Caudate nucleus (tissue), 63 donors: ENCODE measurements at places on chromosomes 6 and 20.

DNA sequence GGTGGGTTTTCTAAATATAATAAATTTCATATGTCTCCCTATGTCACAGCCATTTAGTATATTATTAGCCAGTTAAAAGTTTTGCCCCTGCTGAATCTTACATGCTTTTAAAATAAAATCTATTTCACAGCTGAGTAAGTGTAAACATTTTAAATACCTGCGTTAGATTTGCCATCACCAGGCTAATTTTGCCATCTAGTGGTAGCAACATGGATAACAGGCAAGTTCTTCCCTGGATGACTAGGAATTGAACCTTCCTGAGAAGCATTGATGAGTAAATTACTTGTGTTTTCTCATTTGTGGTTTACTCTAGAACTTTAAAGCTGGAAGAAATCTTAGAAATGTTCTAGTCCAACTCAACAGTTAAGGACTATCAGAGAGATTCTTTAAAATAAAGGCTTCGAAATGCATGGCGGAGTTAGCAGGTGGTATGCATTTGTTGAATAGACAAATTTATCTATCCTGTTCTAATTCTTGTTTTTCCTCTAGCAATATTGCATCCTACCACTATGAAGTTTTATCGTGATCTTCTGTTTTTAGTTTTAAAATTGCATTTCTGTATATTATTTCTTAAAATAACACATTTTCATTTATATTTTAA, 2.6 kb downstream of the PRSS35 start:
- DNase-seq: no peak

DNA sequence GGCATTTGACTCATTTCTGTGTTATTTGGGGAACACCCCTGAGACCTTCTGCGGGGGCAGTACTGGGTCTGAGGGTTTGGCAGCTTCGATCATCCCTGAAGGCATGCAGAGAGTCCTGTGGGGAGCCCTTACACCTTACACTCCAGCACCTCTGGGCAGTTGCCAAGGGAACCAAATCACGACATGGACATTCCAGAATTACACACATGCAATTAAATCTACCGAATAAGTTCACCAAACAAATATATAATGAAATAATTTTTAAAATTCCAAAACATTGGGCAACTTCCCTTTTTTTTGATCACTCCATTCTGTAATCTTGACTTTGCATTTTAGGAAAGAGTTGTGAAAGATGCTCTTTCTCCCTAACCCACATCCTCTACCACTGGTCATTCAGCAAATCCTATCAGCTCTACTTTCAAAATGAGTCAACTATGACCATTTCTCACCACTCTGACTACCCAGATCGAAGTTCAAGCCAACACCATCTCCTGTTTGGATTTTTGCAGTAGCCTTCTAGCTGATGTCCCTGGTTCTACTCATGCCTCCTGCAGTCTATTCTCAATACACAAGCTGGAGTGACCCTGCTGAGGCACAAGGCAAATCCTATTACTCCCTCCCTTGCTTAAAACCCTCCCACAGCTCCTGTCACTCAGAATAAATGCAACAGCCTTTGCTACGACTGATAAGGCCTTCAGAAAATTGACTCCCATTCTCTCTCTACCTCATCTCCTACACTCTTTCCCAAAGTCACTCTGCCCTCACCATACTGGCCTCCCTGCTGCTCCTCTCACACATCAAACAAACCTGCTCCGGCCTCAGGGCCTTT, 533.3 kb downstream of the HACE1 start:
- no peak for DNase-seq

GRCh38 chr6:12196326-12196936, 93.7 kb upstream of the EDN1 start:
- no peak for DNase-seq

DNA sequence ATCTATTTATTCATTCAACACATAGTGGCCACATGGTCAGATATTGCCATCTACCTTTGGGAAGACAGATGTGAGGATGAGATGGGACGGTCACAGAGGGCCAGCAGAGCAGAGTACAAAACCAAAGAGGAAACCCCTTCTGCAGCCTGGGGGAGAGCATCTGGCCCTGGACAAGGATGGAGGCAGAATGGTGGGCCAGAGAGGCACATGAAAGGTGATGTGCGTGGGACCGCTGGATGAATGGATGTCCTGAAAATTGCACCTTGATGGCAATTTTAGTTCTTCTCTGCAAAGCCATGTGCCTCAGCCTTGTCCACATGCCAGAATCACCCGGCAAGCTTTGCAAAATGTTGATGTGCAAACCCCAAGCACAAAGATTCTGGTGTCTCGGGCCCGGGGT, 77.4 kb upstream of the CD93 start:
- no peak for DNase-seq

DNA sequence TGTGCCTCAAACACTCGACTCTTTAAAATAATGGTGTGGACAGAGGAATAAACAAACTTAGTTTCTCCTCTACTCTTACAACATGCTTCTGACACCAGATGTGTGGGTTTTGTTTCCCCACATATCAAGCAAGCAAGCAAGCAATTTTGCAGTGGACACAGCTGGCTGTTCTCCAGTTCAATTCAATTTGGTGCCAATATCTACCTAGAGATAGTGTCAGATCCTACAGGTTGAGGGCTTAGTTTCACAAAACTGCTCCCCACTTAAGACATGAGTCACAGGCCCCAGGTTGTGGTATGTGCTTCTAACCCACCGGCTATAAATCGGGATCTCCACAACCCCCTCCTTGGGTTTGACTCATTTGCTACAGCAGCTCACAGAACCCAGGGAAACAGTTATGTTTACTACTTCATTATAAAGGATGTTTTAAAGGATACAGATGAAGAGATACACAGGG, 131.4 kb upstream of the TRAF3IP2 start:
- DNase-seq: no peak

DNA sequence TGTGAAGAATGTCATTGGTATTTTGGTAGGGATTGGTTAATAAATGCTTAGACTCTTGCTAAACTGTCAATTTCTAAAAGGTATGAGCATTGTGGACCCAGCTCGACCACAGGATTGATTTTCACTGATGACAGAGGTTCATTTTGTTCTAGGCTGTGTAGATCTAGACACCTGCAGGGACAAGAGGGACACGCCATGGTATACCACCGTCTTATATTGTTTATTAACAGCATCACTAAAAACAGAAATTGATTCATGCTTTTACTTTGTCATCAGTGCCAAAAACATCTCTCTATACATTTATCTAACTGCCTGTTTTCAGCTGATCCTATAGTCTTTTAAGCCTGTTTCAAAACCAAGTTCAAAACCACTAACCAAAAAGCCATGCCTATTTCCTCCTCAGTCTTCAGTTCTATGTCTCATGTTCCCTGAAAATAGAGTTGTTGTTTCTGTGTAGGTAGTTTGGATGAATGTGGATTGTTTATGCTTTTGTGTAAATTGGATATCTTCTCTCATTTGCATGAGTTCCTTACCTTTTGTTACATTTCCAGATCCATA, 109.8 kb downstream of the JAG1 start:
- no peak for DNase-seq

- DNase-seq: no peak
Observed at GRCh38 chr20:16195671-16196070, 377.6 kb downstream of the KIF16B start.

DNA sequence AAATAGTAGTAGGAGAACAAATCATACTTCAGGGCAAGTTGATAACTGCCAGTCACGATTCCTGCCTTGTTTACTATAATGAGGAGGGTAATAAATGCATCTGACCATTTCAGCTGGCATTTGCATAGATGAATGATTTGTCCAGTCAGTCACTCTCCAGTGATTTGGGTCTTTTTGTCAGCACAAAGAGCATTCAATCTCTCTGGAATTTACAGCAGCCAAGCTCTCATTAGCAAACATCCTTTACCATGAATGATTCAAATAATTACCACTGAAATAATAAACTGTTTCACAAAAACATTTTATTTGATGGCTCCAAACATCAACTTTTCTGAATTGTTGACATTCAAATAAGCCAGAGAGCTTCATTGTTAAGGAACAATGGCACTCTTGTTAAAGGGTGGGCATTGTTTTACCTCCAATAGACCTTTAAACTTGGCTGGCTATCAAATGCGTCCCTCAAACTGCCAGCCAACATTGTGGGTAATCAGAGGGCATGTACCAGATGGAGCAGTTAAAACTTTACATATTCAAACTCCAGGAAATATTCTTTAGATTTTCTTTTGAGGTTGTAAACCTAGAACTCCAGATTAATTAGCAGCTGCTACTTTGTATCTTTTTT, 30.0 kb upstream of the FBXL4 start:
- no peak for DNase-seq

DNA sequence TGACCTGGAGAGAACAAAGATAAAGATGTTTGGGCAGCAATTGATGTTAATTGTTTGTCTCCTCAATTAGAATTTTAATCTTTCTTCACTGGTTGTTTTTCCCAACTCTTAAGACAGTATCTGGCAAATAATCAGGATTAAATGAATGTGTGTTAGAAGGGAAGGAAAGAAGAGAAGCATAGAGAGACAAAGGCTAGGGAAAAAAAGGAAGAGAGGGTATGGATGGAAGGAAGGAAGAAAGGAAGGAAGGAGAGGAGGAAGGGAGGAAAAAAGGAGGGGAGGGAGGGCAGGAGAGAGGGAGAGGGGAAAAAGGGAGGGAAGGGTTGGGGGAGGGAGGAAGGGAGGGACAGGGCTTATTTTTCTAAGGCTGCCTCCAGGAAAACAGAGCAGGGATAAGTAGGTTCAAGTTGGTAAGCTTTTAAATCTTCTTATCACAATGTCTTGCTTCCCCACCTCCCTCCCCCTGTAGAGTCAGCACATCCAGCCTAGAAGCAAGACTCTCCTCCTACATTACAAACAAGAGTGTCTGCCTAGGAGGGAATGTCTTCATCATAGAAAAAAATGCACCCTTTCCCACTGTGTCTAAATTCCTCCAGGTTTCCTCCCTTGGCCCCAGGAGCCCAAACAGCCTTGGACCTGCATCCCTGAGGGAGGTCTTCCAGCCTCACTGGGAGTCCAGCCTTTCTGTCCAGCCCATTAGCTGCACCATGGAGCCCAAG, 447.8 kb upstream of the JARID2 start:
- no peak for DNase-seq

- no peak for DNase-seq
Observed at GRCh38 chr6:158780246-158780884, 38.8 kb downstream of the EZR start.

DNA sequence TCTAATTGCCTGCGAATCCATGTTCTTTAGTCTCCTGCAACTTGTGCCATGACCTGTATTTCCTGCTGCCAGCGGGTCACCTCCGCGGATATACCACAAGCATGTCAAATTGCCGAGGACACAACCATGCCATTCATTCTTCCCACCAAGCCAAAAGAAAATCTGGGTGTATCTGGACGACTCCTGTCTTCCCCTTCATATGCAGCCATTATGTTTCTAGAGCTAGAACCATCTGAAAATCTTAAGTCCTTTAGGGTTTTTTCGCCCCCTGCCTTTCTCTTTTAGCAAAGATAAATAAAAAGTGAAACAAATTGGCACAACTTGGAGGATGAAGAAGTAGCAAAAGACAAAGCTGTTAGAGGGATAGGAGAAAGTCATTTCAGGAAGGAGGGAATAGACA, 242.6 kb downstream of the ARID1B start:
- DNase-seq: no peak
